ENCODE measurements at places on chromosomes 3 and 15.

DNA sequence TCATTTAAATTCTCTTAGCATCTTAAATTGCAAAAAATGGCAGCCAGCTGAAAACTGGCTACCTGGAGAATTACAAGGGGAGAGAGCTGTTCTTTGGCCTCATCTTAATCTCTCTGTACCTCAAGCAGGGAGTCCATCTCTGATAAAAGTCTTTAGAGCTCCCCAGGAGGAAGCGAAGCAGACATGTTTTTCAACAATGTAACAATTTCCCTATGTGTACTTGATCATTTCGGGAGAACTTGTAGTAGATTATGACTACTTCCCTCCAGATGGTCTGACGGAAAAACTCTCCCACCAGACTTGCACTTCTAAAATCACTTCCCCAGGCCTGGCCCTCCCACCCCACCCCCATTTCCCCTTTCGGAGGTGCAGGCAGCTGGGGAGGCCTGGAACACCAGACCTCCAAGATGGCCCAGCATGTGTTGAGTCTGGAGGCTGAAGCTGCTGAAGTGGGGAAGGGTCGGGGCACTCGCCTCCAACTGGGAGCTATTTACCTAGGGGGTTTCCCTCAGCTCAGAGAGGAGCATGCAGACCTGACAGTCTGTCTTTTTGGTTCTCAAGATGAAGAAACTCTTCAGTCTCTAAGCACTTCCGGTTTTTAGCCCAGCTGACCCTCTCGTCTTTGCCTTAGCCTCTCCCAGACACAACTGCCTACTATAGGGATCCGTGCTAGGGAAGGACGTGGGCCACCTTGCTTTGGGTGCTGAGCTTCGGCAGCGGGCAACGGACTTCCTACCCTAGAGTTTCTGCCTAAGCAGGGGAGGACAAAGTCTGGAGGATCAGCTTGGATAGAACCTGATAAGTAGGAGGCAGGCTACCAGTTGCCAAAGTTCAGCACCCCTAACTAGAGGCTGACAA, 164.0 kb upstream of the TBL1XR1 start:
- DNase-seq: no peak

DNA sequence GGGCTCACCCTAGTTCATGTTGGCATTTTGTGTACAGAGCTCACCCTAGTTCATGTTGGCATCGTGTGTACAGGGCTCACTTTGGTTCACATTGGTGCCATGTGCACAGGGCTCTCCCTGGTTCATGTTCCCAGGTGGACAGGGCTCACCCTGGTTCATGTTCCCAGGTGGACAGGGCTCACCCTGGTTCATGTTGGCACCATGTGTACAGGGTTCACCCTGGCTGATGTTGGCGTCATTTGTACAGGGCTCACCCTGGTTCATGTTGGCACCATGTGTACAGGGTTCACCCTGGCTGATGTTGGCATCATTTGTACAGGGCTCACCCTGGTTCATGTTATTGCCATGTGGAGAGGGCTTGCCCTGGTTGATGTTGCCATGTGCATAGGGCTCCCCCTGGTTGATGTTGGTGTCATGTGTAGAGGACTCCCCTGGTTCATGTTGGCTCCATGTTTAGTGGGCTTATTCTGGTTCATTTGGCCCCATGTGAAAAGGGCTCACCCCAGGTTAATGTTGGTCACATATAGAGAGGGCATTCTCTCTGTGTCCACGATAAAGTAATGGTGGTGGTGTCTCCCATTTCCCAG, 31.7 kb upstream of the NR2C2 start:
- DNase-seq: no peak

- no peak for DNase-seq
These were observed 29.0 kb upstream of the FGD5 start for GRCh38 chr3:14789640-14790285.

- no peak for DNase-seq
These were observed 39.4 kb upstream of the SNRK start for GRCh38 chr3:43246976-43247375.

- no peak for DNase-seq
These were observed 1074.1 kb downstream of the SI start for GRCh38 chr3:164004205-164004604.

GRCh38 chr3:27758083-27758482, 36.0 kb upstream of the EOMES start:
- no peak for DNase-seq

GRCh38 chr15:38207621-38208020, 45.0 kb upstream of the SPRED1 start:
- no peak for DNase-seq

- DNase-seq: no peak
These were observed 110.0 kb downstream of the FHIT start for GRCh38 chr3:61141227-61141626.

DNA sequence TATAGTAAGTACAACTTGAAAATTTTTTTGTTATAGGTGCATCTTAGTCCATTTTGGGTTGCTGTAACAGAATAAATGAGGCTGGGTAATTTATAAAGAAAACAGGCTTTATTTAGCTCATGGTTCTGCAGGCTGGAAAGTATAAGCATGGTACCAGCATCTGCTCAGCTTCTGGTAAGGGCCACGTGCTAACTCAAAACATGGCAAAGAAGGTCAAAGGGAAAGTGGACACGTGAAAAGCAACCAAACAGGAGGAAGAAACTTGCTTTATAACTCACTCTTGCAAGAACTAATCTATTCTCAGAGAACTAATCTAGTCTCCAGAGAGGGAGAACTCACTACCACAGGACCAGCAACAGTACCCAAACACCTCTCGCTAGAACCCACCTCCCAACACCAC, 9.1 kb downstream of the HDGFL3 start:
- DNase-seq: no peak

- no peak for DNase-seq
These were observed 9.4 kb downstream of the IGF1R start for GRCh38 chr15:98657721-98658120.

DNA sequence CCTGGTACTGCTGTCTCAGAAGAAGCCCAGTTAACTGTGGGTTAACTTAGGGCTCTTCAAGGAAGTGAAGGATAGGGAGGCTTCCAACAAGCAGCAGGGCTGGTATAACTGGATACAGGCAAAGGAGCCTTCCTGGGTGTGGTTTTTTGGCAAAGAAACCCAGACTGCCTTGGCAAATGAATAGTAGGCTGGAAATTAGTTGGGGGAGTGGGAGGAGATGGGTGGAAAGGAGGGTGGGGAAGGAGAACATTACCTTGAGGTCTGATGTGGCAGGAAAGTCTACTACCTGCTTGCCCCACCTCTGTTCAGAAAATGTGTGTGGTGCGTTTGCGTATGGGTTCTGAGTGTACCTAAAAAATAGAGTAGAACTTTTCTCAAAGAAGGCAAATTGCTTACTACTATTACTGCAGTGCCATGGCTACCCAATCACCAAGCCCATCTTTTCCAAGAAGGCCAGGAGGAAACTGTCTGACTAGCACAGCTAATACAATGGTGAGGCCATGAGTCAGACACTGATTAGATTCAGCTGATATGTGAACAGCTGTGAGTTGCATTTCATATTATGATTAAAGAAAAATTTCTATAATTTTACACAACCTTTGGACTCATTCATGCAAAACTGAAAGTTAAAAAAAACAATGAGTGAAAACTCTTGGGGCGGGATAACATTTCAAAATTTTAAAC, 55.2 kb downstream of the SPTSSB start:
- DNase-seq: no peak

DNA sequence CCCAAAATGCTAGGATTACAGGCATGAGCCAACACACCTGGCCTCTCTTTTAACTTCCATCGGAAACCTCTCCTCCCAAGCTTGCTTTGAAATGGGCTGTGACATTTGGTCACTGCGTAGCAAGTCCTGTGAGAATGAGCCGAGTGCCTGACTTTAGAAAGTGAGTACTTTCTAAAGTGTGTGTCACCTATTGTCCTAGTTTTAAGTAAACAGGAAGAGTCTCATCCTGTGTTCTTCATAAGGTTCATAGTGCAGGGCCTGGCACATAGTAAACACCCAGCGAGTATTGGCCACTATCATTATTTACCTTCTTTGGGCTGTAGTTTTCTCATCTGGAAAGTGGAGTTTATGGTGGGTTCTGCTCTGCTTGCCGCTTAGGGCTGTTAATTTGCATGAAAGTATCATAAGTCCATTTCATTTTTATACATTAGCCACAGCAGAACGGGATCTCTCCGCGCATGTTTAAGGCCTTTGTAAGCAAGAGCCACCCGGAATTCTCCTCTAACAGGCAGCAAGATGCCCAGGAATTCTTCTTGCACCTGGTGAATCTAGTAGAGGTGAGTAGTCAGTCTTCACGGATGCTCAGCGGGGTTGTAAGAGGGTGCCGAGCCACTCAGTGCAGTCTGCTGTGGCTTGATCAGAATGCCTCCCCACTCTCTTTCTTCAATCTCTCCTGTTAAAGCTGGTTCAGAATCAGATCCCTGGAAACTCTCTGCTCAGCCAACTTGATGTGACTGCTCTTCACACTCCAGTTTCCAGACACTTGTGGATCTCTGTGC, 87.2 kb downstream of the USP13 start:
- no peak for DNase-seq

DNA sequence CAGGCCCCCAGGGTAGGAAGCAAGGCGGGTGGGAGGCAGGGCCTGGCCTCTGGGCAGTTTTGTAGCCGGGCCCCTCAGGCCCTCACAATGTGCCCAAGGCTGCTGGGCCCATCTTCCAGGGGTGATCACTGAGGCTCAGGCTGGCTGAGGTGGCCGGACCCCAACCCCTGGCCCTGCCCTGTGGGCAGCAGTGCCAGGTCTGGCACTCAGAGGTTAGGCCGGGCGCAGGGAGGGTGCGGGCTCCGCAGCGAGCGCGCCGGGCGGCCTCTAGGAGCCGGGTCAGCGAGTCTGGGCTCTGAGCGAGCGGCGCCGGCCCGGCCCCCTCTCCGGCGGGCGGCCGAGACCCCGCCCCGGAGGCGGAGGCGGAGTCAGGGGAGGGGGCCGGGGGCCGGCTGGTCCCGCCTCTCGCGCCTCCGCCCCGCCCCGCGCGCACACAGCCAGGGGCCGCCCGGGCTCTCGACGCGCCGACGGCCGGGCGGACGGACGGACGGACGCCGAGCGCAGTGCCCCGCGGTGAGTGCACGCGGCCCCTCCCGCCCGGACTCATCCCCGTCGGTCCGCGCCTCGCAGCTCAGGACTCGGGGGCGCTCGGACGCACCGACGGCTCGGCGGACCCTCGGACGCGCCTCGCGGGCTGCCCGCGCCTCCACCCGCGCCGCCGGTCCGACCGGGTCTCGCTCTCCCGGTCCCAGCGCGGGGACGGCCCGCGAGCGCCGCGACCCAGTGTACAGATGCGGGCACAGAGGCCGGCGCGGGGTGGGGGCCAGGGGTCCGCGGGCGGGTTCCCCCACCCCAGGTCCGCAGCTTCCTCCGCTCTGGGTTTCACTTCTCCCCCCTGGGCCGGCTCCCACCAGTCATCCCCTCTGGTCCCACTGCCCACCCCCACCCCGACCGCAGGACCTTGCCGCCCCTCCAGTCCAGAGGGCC, at the start of gene FBLN2:
FBLN2 (plus strand) TSS at position 430 of the 927 bp plus-strand sequence. CDS start 21,231 bp downstream, outside the sequence.
- DNase-seq: no peak

GRCh38 chr3:79490165-79491028, 277.4 kb downstream of the ROBO1 start:
- DNase-seq: no peak

GRCh38 chr3:136957751-136958288, at the start of gene IL20RB:
Gene IL20RB (plus strand): TSS chr3:136957983. CDS start chr3:136958114, 131 bp downstream.
- DNase-seq: no peak

GRCh38 chr15:95279277-95280019, 1048.1 kb downstream of the MCTP2 start:
- no peak for DNase-seq

GRCh38 chr15:91652610-91653207, 200.8 kb upstream of the SLCO3A1 start:
- DNase-seq: no peak

GRCh38 chr3:16265455-16265786, 409 bp downstream of the OXNAD1 start:
- DNase-seq: no peak

DNA sequence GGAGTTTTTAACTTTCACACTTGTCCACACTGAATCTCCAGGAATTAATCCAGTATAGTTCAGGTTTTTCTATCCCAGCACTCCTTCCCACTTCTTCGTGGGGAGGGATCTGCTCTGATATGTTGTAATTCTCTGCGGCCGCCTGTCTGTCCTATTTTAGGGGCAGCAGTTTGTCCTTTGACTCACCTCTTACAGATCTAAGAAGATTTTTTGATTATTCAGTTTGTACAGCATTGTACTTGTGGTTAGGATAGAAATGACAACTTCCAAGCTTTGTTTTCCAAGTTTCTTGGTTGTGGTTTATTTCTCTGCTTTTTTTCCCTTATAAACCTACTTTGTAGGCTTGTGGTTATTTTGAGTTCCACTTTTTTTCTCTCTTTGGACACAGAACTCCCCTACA, 601.7 kb downstream of the SI start:
- no peak for DNase-seq

- DNase-seq: no peak
These were observed 15.5 kb upstream of the PRSS50 start for GRCh38 chr3:46733026-46733800.

DNA sequence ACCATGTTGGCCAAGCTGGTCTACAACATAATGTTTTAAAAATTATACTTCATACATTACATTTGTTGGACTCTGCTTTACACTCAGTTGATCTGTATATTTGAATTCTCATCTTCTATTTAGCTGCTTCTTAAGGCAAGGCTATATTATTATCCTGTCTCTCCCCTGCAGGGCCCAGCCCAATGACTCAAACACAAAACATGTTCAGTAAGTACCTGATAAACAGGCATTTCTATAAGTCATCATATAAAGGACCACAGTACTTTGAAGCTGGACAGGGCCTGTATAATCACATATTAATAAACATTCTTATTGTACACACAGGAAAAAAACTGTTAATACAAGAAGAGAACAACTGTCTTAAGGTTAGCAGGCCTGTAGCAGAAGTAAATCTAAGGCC, 36.2 kb downstream of the NGLY1 start:
- DNase-seq: no peak

DNA sequence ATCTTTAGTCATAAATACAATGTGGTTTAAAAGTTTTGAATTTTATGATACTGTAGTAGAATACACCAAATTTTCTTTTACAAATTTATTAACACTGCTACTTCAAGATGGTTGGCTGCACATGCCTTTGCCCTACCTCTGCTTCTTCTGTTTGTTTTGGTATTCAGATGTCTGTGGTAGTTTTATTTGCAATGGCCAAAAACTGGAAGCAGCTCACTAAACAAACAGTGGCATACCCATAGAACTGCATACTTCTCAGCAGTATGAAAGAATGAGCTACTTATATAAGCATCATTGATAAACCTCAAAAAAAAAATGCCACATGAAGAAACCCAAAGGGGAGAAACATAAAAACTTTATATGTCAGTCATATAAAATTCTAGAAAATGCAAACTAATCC, 19.5 kb downstream of the ARIH2 start:
- DNase-seq: no peak
